ENCODE measurements at places on chromosomes 16 and 17.

GRCh38 chr17:81094509-81095382 is 59.8 kb downstream of the BAIAP2 start:
- DNase-seq: no peak

DNA sequence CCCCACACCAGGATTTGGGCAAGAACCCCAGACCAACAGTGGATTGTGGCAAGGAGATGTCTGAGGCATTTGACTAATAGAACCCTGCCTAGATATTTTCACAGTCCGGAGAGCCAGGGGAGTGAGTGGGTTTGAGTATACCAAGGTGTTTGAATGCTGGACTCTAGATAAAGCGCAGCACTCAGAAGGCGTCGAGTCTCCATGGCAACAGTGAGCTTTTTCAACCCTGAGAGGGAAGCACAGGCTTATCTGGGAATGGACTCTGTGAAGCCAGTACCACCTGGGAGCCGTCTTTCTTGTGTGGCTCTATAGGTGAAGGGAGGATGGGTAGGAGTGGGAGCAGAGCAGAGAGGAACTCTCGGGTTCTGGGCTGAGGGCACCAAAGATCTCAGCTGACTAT is 147.0 kb downstream of the SHISA6 start:
- no peak for DNase-seq

- no peak for DNase-seq
Measured at GRCh38 chr16:75398333-75398732, 35.0 kb downstream of the CFDP1 start.

- no peak for DNase-seq
Measured at GRCh38 chr17:77319211-77320043, 178.7 kb downstream of the SEC14L1 start.

DNA sequence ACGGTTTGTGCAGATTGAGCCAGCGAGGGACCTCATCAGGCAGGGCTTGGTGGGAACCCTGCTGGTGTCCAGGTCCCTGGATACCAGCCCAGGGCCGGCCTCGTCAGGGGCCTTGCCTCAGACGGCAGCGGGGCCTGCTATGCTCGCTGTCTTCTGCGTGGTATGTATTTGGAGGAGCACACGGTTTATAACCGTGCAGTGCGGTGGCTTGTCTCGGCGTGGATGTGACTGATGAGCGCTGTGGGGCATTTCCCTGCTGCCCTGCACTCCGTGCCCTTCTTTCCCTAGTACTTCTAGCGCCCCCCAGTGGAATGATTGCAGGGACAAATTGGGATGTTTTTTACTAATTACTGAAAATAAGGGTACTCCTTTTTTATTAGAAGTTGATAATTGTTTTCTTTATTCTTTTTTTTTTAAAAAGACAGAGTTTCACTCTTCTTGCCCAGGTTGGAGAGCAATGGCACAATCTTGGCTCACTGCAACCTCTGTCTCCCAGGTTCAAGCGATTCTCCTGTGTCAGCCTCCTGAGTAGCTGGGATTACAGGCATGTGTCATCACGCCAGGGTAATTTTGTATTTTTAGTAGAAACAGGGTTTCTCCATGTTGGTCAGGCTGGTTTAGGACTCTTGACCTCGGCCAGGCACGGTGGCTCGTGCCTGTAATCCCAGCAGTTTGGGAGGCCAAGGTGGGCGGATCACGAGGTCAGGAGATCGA is 15.3 kb downstream of the TBCD start:
- DNase-seq: no peak

DNA sequence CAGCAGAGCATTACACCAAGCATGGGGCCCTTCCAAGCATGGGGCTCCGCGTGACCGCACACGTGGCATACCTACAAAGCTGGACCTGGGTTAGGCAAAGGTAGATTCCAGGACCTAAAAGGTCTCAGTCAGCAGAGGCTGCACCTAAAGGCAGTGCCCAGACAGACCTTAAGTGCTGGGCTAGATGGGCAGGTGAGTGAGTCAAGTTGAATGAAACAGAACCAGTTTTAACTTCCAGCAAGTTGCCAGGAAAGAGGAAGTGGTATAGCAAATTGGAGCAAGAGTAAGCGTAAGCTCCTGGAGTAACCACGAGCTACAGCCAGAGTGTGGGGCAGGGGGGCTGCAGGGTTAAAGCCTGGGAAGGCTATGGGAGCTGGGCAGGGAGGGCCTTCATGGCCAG is 49.5 kb downstream of the SRCIN1 start:
- no peak for DNase-seq

DNA sequence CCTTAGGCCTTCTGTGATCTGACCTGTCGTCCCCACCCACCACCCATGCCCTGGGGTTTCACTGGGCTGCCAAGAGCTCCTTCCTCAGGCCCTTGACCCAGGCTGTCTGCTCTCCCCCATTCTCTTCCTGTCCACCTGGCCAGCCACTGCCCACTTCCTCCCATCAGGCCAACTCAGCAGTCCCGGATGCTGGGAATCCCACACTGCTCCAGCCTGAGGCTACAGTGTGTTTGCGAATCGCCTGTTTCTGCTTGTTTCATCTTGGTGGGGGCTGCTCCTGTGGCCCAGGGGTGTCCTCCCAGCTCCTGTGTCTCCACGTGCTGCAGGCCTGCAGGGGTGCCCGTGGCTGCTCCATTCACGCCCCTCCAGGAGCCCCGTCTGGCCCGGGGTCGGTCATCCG is 839 bp upstream of the METRN start:
- DNase-seq: no peak

DNA sequence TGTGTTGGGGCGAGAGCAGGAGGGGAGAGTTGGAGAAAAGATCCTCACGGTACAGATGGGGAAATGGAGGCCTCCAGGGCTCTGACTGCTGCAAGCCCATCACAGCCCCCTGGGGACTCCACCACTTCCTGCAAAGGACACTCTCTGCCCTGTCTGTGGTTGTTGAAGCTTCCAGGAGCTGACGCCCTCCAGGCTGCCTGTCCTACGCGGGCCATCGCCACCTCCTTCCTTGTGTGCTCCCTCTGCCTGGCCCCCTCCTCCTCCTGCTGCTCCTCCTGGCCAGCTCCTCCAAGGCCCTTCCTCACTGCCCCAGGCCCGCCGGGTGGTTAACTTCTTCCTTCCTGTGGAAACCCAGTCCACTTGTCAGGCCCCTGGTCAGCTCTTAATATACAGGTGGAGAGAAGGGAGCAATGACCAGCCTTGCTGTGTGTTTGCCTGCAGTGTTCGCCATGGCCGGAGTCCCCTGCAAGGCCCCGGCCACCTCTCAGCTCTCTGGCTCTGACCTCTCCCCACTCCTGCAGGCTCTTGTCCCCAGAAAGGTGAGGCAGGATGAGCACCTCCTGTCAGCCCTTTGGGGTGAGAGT is 18.4 kb upstream of the STAC2 start:
- DNase-seq: no peak

DNA sequence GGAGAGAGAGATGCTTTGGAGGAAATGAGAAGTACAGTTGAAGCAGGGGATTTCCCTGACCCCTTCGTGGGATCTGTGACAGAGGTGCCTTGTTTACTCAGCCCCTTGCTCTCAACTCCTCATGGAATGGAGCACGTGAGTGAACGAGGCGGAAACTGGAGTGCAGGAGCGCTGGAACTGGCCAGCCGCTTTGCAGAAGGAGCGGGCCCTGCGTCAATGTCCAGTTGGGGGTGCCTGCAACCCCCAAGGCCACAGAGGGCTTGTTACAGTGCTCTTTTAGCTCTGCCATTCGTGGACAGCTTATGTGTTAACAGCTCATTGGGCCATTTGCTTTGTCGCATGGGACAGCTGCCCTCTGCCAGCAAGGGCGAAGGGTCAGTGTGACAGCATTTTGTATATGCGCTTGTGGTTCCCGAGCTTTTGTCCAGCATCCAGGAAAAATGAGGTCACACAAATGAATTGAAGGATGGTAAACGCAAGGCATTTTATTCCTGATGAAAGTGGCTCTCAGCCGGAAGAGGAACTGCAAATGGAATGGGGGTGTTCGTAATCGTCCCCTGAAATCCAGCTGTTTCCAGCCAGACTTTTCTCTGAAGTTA is 1395.1 kb downstream of the CDH8 start:
- DNase-seq: no peak

DNA sequence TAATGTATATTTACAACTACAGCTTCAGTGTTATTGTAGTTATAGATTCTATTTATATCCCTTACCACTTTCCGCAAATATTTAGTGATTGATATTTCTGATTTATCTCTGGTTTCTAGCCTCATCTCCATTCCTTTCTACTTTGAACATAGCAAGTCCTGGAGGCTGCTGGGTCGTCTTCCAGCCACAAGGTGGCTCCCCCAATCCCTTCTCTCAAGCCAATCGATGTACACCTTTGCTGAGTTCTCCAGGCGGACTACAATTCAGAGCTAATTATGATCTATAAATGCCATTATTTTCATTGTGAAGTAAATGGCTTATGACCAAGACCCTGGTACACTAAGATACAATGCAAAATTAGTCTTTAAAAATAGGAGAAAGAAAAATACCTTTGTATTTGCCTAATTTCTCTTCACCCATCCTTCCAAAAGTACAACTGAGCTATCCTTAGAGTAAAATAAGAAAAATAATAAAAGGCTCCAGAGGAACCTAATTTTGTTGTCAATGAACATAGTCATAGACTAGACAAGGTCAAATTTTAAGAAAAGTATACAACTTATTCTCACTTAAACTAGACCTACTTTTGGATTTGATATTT is 122.1 kb downstream of the SKAP1 start:
- no peak for DNase-seq

DNA sequence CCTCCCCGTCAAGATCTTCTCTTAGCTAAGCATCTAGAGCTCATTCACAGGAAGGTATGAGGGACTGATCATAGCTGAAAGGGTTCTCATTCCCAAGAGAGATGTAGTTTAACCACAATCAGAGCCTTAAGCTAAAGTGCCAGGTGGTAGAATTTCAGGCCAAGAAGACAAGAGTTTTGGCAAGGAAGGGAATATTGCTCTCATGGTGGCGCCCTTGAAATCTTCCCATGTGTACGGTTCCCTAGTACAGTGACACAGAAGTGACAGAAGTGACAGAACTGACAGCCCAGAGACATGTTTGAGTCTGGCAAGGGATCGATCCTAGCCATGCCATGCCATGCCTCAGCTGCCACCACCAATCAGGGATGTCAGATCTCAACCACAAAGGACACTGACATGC is 2.5 kb downstream of the GRIN2C start:
- DNase-seq: no peak

- DNase-seq: no peak
Measured at GRCh38 chr16:52825892-52826291, 226.8 kb downstream of the CHD9NB start.

DNA sequence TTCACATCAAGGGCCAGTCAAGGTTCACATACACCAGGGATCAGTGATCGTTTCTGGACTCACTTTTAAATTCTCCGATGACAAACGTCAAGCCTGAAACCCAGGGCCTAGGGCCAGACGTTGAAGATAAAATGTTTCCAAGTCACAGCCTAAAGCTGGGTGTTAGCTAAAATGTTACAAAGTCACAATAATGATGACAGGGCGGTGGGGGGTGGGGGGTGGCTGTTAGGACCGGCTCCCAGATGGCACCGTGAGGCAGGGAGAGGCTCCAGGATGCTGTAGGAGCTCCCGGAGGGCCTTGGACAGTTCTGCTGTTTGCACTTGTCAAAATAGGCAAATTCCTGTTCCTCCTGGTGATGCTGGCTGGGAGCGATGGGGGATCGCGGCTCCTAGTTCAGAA is 16.4 kb upstream of the RPL13 start:
- DNase-seq: no peak

- DNase-seq: no peak
Measured at GRCh38 chr16:22195695-22196558, 10.2 kb upstream of the EEF2K start.

- DNase-seq: no peak
Measured at GRCh38 chr17:62791235-62791734, 16.8 kb downstream of the MARCHF10 start.
